KG1 (cell line): ENCODE measurements at places on chromosomes 7 and 10.

DNA sequence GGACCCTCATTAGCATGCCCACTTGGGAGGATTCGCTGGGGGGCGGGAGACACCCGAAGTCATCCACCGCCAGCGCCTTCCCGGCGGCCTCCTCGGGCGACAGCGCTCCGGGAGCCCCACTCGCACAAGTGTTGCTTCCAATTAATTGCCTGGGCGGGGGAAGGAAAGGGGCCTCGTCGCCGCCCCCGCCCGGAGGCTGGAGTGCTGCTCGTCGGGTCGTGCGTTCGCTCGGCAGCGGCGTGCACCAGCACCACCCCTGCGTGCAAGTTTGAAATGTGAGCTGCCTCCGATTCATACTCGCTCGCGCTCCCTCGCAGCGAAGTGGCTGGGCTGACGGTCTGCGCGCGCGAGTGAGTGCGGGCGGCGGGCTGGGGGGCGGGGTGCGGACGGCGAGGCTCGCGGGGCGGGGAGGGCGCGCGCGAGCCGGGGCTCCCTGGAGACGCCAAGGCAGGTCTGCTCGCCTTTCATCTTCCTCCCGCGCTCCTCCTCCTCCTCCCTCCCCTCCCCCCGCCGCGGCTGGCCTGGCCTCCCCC is 104.6 kb upstream of the PPIF start:
- no peak for DNase-seq

- DNase-seq, result no peak
These were observed 96.2 kb upstream of the SVIL start for GRCh38 chr10:29730969-29731368.

DNA sequence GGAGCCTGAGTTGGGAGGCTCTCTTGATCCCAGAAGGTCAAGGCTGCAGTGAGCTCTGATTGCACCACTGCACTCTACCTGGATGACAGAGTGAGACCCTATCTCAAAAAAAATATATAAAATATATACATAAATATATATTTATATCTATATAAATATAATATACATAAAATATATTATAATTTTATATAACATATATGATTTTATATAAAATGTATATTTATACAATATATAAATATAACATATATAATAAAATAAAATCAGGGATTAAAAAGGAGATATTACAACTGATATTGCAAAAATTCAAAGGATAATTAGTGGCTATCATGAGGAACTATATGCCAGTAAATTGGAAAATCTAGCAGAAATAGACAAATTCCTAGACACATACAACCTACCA is 353.5 kb upstream of the HPS1 start:
- DNase-seq, result no peak

DNA sequence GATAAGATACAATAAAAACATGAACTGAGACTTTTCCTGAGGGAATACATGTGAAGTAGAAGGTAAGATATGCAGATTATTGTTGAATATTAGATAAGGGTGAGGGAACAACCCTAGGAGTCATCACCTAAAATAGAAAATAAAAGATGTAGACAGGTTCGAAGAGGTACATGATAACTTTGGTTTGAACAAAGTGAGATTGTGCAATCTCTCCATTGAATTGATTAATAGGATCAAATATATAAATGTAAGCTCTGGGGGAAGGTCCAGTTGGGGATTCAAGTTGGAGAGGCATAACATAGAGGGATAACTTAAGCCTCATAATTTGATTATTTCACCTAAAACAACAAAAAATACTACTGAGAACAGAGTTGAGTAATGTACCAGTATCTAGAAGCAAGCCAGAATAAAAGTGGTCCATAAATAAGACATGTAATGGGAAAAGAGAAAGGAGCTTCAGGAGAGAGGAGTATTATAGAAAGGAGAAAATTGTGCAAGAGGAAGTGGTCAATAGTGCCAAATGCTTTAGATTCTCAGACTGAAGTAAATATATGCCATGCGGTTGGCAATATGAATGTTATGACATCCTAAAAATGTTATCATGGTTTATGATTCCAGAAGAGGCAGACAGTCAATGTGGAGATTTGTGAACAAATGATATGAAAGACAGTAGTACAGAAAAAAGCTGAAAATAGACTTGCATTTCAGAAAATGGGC is 282.3 kb upstream of the CHRM2 start:
- no peak for DNase-seq

DNA sequence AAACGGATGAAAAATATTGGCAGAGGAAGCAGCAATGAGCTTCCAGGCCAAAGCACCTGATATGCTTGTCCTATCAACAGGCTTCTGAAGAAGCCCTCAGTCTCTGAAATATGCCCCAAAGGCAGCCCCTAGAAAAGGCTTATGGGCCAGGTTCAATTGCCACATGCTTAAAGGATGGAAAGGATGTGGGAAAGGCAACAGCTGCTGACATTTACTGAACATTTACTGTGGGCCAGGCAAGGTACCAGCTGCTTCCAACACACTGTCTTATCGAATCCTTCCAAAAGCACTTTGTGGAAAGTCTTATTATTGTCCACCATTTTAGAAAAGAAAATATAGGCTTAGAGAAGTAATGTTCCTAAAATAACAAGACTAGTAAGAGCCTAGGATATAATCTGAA is 56.5 kb downstream of the DOCK4 start:
- DNase-seq, result no peak

DNA sequence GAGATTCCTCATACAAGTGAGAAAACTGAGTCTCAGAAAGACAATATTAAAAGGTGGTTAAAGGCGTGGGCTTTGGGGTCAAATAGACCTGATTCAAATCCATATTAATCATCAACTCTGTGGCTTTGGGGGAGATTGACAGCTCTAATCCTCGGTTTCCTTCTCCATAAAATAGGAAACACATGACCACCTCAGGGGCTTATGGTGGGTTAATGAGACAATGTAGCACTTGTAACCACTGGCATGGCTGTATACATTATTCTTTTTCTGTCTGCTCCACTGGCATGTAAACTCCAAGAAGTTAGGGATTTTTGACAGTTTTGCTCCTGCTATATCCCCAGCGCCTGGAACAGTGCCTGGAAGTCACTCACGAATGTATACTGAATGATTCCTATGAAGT is 120.8 kb upstream of the GAD2 start:
- DNase-seq, result no peak

GRCh38 chr10:106615081-106615480 is 549.4 kb downstream of the SORCS1 start:
- DNase-seq, result no peak

- DNase-seq, result no peak
These were observed 222.9 kb downstream of the GLRX3 start for GRCh38 chr10:130358981-130359650.

DNA sequence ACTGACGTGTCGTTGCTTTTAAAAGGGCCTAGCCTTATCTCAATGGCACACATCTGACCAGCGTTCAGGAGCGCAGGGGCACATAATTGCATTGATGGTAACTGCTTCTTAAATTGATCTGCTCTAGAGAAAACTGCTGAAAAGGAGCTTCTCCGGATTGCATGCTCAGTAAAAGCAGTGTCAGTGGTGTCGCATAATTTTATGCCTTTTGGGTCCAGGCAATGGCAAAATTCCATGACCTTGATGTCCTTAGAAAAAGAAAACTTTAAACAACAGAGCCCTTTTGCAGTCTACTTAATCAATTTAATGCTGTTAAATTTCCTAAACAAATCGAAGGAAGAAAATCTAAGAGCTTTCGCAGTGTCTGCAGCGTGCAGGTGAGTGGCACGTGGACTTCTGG is 75.7 kb downstream of the PTPRE start:
- no peak for DNase-seq

- DNase-seq, result no peak
These were observed 23.5 kb upstream of the GPR146 start for GRCh38 chr7:1020849-1021251.

DNA sequence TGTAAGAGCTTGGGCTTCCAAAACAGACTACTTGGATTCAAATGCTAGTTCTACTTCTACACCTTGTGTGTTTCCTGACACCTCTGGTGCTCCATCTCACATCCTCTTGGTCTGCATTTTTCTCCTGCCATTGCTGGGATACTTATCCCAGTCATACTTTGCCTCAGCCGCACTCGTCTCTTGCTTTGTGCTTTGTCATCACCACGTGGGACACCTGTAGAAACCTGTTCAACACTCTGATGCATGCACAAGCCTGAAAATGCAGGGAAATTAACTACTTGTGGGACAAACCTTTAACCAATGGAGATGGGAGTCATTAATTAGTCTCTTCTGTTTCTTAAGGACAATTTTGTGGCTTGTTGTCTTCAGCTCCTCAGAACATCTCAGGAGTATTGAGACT is 94.2 kb upstream of the PHYHIPL start:
- no peak for DNase-seq
